Effector memory CD8-positive, alpha-beta T cell (primary cell): ENCODE measurements at places on chromosomes 5 and 9.
A peak's percentile ranks its signal among the peaks of the same experiment; 100 is the strongest.

DNA sequence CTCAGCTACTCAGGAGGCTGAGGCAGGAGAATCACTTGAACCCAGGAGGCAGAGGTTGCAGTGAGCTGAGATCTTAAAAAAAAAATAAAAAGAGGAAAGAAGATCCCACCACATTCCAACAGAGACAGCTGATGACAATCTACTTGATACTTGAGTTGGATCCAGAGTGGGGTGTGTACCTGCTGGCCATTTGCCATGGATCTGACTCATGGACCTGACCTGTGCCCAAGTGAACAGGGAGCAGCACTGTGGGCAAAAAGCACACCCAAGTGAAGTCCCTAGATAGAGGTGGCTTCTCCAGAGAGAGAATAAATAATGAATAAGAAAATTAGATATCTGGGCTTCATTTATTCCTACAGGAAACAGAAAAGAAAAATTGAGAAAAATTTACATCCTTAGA lies 81.2 kb upstream of the MIER3 start:
- no peak for DNase-seq

GRCh38 chr5:75648712-75649111 lies 37.5 kb downstream of the ANKDD1B start:
- DNase-seq, result no peak

DNA sequence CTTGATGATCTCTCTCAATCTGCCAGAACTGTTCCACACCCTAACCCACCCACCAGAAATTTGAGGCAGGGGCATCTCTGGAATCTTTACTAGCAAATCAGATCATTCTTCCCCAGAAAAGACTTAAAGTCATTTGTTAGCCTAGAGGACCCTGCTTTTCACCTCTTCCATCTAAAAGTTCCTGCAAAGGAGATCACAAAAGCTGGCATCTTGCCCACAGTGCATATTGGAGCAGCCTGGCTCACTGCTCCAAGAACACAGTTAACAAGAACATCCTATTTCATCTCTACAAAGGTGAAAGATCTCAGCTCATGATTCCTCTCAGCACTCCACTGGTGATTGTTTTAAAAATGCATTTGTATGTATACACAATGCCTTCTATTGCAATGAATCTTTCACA lies 36.3 kb downstream of the GABRP start:
- DNase-seq, result no peak

GRCh38 chr5:71697967-71698366 lies 21.1 kb upstream of the CARTPT start:
- no peak for DNase-seq

DNA sequence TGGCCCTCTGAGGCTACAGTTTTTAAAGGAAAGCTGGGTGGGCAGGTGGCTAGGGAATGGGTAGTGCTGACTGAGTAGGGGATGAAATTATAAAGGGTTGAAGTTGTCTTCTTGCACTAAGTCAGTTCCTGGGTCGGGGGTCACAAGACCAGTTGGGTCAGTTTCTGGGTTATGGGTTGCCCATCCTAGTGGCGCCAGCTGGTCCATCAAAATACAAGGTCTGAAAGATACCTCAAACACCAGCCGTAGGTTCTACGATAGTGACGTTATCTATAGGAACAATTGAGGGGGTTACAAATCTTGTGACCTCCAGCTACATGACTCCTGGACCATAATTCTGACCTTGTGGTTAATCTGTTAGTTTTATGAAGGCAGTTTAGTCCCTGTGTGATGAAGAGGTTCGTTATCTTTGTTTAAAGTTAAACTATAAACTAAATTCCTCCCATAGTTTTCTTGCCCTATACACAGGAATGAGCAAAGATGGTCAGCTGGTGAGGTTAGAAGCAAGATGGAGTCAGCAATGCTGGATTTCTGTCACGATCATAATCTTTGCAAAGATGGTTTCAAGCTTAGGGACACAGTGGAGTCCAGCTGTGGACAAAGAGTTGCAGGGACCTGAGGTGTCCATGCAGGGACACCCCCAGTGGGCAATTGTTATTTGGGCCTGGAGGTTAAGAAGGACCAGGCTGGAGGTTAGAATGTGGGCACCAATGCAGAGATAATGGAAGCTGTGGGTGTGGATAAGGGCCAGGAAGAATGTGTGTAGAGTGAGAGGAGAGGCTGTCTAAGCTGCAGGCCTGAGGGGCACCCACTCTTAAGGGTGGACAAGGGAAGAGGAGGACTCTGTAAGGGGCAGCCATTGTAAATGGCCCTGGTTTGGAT lies 14.0 kb upstream of the CREBRF start:
- no peak for DNase-seq

DNA sequence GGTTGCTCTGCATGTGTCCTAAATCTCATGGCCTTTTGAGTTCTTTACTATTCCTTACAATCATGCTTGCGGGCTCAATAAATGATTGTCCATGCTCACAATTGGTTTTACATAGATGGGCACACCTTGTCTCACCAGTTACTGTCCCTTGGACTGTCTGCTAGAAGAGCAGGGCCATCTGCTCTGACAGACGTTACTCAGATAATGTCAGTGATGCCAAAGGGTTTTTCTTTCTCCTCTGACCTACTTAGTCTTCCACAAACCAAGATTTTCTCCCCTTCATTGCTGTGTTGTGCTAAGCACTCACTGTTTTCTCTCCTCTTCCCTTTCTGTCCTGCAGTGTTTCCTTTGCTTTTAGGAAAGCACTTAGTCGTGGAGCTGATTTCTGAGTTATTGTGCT lies 562.3 kb downstream of the KIF4B start:
- no peak for DNase-seq

- no peak for DNase-seq
These were observed 3.6 kb upstream of the SLC25A48 start for GRCh38 chr5:135830876-135831275.

GRCh38 chr5:141637767-141638419 lies 1.1 kb downstream of the RELL2 start:
- peak; percentile 63 for DNase-seq

GRCh38 chr5:145983446-145983845 lies 47.1 kb downstream of the SH3RF2 start:
- DNase-seq, result no peak

DNA sequence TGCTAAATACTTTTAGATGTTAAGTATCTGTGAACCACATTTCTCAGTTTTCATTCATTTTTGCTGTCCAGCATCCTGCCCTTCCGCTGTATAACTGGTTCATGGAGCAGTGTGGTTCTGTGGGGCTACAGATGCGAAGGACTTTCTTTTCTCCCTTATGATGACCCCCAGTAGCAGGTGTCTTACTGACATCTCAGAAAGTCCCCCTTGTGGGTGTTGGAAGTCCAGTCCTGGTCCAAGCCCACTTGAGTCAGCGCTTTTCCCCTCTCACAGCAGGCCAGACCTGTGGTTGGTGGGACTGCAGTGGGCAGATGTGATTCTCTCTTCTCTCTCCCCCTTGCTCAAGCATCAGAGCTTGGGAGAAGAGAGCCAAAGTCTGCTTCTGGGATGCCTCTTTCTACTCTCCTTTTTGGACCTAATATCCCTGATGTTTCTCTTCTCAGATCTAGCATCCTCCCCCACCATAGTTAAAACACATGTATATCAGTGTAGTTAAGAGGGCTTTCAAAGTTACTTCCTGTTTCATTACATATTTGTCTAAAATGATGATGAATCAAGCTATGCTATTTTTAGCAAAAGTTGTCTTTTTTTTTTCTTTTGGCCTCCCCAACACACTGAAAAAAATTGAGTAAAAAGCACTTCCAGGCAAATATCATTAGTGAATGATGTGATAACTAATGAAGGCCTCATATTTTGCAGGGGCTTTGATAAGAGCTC lies 119.5 kb upstream of the ZNF618 start:
- DNase-seq, result no peak

DNA sequence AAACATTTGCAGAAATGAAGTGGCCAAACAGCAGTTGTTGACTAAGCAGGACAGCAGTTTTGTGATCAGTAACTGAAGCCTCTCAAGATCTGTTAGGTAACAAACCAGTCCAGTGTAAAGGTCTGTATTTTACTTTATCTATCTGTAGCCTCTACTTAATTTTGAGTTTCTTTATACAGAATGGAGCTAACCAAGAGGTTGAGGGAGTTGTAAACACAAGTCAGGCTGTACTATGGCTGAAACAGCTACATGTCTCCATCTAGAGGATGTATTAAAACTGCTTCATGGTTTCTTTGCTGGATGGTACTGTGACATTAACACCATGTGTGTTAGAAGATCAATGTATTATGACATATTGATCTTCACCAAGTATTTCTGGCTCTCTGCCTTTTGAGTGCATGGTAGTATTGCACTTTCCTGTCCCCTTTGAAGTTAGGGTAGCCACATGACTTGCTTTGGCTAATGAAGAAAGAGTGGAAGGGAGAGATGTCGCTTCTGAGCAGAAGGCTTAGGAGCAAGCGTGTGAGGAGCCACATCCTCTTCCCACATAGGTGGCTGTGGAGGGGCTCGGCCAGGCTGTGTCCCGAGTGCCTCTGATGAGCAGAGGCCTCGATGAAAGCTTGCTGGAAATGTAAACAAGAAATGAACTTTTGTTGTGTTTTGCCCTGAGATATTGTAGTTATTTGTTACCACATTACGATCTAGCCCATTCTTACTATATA lies 105.6 kb upstream of the PCA3 start:
- peak; percentile 5 for DNase-seq

- DNase-seq, result no peak
These were observed 5.5 kb downstream of the MAN2A1 start for GRCh38 chr5:109695005-109695926.

DNA sequence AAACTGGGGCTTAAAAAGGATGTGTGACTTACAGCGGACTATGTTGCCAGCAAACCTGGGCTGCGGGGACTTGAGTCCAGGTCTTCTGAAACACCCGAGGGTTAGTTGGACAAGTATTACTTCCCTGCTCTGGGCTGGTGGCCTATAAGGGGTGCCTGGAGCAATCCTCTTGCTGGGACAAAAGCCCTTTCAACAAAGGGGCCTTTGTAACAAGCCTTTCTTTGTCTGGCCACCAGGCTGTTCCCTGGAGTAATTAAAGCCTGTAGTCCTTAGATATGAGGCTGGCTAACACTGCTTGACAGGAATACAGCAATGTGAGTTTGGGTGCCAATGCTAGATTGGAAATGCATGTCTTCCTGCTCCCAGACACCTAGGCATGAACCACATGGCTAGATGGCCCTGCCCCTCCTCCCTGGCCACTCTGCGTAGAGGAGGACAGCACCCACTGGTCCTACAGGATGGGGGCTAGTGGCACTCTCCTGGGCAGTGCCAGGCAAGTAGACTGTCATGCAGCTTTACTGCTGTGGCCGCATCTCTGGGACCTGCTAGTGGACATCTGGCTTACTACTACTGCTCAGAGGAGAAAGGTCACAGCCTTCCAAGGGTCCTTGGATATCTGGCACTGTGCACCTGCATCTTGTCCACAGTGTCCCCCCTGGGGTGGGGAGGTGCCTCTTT lies 343.1 kb downstream of the ZSWIM6 start:
- DNase-seq, result no peak

DNA sequence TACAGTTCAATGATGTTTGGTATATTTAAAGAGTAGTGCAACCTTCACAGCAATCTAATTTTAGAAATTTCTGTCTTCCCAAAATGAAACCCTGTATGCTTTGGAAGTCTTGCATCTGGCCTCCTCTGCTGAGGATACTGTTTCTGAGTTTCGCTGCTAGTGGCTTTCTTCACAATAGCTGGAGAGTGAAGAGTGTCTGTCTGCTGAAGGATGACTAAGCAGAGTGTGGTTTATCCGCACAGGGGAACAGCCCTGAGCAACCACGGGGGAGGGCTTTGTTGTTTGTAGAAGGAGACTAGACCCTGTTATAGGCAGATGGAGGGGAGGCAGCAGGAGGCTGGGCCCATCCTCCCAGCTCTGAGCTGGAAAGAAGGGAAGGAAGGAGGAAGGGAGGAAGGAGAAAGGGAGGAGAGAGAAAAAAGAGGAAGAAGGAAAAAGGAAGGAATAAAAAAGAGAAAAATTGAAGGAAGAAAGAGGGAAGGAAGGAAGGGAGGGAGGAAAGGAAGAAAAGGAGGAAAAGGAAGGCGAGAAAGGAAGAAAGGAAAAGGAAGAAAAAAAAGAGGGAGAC lies 10.5 kb upstream of the IRX2 start:
- DNase-seq, result no peak

DNA sequence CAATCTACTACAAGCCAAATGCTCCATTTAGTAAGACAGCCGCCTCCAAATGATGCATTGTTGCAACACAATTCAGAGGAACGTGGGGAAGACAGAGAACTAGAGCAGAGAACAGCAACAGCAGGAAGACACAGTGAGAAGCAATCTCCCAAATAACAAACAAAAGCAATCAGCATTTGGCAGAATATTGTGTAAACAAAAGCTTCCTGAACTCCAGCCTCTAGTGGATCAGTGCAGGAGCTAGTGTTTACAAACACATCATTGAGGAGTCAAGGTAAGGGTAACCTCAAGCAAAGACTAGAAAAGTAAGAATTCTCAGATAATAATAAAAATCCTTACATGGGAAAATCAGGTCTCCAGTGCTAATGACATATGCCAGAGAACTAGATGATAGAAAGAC lies 20.6 kb downstream of the FST start:
- no peak for DNase-seq

DNA sequence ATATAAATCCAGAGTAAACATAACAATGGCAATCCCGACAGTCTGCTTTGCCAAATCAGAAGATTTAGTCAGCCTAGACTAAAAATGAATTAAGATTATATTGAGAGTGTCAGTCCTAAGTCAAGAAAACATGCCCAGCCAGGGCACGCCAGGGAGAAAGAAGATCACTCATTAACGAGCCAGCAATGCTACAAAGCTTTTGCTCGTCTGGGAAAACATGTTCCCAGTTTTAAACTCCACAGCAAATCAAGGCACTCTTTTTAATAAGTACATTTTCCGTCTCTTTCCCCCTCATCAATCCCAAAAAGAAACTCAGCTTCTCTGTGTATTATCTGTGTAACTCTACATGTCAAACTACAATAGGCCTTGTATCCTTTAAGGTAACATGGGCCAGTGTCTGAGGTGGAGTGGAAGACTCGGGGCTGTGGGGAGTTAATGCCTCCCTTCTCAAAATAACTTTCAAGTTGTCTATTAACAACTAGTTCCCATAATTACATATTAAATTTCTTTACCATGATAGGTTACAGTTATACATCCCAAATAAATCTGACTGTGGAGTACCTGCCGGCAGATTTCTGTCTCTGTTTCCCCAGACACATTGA lies 40.9 kb downstream of the NFIB start:
- no peak for DNase-seq

- no peak for DNase-seq
These were observed 204.1 kb downstream of the SEC61B start for GRCh38 chr9:99425923-99426842.

GRCh38 chr9:28961623-28962022 lies 1388.3 kb upstream of the C9orf72 start:
- DNase-seq, result no peak

- no peak for DNase-seq
These were observed 370.7 kb upstream of the IRX2 start for GRCh38 chr5:3122216-3122615.

DNA sequence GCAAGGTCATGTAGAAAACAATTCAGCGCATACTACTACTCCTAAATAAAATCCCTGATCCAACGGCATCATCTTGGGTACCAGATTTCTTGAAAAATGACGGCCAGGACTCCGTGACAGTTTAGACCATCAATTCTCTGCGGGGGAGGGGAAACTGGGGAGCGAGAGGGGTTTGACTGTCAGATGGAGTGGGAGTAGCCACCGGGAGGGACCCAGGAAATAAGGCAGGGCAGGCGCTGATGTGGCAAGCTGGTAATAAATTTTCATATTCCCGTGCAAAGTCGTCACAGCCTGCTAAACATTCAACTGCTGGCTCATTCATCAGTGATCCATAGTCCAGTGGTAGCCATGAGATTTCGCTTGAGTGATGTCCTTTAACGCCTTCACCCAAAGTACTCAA lies 457 bp upstream of the CDH18 start:
- no peak for DNase-seq
